Cardiac muscle cell (in vitro differentiated cells and primary cell): ENCODE measurements at places on chromosomes 5 and 9. TPM values are rescaled to one million over a fixed set of nuclear protein-coding genes. Genes with fewer than 3 reads are reported as not detected.
A peak's percentile ranks its signal among the peaks of the same experiment; 100 is the strongest.

DNA sequence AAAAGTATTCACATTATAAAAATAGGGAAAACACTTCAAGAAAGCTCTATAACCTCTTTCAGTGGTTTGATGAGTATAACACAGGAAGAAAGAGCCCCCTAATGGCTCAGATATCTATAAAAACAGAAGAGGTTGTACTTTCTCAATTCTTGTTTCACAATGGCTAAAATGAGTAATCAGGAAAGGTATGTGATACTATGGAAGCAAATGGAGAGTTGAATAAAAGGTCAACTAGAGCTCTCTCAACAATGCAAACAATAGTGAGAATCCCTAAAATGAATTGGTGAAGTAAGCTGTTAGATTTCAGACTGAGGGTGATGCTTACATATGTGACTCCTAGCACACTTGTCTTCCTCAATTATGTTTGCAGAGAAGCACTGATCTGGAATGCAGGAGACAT, 584.6 kb upstream of the CDH18 start:
- peak; percentile 89 for DNase-seq

DNA sequence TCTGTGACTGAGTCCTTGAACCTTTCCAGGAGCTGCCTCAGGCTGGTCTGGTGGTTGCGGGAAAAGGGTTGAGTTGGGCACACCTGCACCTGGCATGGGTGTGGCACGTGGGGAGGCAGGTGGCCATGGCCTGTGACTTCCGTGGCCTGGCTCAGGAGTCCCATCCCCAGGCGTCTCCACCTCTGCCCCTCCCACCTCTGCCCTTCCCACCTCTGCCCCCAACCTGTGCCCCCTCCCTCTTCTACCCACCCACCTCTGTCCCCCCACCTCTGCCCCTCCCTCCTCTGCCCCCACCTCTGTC, 1.9 kb upstream of the QRFP start:
- DNase-seq: no peak

GRCh38 chr5:28903643-28904042, 1865.3 kb upstream of the CDH9 start:
- no peak for DNase-seq

GRCh38 chr9:13902286-13903066, 411.5 kb downstream of the NFIB start:
- no peak for DNase-seq

DNA sequence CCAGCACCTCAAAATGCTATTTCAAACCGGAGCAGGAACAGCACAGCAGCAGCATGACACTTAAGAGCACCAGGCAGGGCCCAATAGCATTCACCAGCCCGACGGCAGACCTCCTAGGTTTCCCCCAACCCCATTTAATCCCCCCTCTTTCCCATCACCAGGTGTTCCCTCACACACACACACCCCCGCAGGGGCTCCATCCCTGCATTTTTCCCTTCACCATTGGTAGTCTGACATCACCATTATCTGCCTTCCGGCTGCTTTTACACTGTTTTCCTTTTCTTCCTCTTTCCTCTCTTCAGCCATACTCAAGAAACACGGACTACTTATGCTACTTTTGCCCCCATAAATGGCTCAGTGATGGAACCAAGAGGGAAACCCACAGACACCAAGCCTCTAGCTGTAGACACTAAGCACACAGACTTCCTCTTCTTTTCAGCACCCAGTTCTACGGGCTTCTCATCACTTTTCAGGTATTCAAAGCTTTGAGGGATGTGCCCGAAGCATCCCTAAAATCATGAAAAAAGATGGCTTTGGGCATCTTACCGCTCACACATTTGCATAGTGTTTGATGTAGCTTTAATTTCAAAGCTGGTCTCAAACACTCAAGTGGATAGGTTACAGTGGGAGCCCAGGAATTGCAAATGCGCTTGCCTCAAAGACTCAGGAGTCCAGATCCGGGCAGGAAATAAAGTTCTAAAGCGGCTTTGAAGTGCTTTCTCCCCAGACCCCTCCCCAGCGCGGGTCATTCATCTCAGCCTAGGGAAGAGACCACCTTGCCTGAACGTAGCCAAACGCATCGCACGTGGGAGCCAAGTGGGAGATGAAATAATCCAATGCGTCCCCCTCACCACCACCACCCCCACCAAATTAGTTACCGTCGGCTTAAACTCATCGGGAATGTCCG, 141.5 kb downstream of the TSSK1B start:
- peak; percentile 39 for DNase-seq

- DNase-seq: peak; percentile 61
Observed at GRCh38 chr9:68446836-68447235, 90.4 kb downstream of the PGM5 start.

DNA sequence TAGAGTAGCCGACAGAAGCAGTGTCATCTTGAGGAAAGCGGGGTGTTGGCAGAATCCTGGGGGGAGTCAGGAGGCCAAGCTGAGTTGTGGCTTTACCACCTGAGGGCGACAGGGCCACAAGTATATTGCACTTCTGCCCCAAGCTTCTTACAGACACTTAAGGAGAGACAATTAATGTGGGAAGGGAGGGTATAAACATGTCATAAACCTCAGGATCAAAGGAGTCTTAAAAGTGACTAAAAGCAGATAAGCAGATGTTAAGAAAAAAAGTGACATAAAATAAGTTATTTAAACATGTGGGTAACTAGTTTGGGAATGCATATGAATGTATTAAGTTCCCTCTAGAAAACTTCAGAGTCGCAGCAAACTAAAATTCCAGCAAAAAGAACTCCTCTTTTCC, 63.9 kb downstream of the ERAP1 start:
- DNase-seq: no peak

DNA sequence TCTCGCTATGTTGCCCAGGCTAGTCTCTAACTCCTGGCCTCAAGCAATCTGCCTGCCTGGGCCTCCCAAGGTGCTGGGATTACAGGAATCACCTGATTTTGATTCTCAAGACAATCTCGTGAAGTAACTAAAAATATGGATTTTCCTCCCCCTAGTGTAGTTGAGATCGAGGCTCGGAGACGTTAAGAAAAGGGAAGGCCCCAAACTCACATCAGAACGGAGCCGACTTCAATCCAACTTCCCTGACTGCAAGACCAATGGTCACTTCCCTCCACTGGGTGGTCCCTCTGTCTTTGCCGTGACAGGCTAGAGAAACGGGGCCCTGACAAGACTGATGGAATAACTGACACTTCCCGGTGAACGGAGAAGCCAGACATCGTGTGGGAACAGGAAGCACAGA, 28.3 kb downstream of the BARHL1 start:
- DNase-seq: no peak

- DNase-seq: peak; percentile 45
Observed at GRCh38 chr9:135077497-135078200, 9.8 kb upstream of the OLFM1 start.

DNA sequence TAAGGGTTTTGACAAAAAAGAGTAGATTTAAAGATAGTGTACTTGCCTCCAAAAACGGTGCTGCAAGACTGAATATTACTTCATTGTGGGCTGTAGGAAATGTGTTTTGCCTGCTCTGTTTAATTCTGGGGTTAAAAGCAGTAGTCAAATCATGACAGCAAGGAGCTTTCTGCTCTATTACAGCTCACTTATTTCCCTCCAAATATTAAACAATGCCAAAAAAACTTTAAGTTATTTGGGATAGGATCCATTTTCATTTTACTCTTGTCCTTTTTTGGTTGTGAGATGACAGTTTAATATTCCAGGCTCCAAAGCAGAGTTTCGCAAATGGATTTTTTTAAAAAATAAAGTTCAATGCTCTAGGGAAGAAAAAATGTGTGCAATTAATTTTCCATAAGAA, 340.4 kb upstream of the RGMB start:
- no peak for DNase-seq

DNA sequence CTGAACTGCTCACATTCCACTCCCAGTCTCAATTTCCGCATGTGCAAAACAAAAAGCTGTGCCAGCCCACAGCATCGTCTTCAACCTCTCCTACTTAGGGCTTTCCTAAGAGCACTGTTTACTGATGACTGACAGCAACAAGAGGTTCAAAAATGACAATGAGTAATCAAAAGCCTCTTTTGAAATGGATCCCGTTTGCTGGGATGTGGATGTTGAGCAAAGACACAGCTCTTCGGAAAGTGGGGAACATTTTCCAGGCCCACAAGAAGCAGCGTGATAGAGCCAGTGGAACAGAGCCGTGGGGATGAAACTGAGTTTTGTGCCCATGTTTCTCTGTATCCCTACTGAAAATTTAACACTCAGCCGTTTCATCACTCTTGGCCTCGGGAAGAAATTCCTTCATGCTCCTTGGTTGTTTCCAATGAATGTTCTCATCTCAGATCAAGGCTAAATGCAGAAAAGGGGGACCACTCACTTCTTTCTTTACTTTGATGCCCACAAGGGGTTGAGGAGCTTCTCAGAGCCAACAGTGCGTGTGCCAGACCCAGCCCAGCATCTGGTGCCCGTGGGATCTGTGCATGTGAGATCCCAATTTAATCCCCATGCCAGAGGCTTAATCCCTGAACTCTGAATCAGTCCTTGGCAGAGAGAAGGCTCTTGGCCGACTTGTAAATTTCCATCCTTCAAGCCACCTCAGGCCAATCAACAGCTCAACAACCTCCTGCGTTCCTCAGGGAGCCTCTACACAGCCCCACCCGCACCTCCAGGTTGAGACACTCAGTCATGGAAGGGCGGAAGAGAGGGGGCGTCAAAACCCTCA, 230.2 kb upstream of the DAPK1 start:
- no peak for DNase-seq

GRCh38 chr5:157689942-157690689, 18.8 kb downstream of the C5orf52 start:
- DNase-seq: peak; percentile 39

DNA sequence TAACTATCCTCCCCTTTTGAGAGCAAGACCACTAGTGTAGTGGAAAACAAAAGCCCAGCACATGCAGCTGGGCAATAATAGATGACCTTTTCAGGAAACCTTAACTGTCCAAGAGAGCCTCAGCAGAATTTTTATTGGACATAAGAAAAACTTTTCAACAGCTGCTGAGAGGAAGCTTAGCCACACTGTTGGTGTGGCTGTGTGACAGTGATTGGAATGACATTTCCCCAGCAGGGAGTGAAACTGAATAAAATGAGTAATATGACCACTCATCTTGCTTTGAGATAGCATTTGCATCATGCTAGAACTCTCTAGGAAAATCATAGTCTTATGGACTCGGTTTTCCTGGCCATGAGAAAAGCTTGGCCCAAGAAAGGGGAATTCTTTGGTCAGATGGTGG, 687.8 kb downstream of the SLCO4C1 start:
- no peak for DNase-seq

GRCh38 chr5:77645158-77645994, 6.9 kb upstream of the OTP start:
- DNase-seq: no peak

- no peak for DNase-seq
Observed at GRCh38 chr5:5799826-5800225, 377.3 kb downstream of the ICE1 start.

- no peak for DNase-seq
Observed at GRCh38 chr5:94782383-94782782, 163.9 kb downstream of the SLF1 start.

GRCh38 chr9:128819716-128820664, 1.7 kb downstream of the ENDOG start:
- DNase-seq: peak; percentile 81

DNA sequence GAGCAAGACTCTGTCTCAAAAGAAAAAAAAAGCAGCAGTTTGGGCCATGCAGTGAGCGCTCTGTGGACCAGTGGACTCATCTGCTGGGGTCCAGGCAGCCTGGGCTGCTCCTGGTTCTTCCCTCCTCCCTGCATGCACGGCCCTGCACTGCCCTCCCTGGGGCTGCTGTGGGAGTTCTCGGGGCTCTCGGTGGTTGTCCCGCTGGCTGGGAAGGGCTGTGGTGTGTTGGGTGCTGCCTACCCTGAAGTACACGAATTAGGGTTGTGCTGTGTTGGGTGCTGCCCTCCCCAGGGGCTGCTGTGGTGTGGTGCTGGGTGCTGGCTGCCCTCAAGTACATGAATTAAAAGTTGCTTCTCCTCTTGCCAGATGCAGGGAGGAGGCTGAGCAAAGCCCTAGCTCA, 18.3 kb upstream of the CLPTM1L start:
- no peak for DNase-seq

DNA sequence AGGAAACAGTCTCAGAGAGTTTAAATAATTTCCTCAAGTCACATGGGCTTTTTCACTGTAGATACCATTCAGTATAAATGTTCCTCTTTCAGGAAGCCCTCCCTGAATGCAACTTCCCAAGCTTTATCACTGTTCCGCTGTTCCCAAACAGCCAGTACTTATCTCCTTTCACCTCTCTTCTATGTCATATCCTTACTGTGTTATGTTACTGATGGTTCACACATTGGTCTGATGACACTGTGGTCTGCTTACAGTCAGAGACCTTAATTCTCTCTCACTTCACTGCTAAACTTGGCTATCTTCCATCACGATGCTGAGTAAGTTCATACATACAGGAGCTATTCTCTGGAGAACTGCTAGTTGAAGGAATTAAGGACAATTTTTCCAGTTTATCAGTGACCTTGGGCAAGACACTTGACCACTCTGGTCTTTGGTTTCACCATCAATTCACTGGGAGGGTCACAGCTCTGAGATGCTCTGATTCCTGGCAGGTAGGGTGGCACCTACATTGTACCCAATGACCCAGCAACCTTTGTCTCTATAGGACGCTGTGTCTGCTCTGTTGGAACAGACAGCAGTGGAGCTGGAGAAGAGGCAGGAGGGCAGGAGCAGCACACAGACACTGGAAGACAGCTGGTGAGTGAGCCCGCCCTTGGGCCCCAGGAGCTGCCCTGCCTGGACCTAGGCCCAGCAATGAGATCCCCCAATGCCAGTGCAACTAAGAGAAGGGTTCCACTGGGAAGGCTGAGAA, 42.1 kb upstream of the RARS1 start:
- no peak for DNase-seq

DNA sequence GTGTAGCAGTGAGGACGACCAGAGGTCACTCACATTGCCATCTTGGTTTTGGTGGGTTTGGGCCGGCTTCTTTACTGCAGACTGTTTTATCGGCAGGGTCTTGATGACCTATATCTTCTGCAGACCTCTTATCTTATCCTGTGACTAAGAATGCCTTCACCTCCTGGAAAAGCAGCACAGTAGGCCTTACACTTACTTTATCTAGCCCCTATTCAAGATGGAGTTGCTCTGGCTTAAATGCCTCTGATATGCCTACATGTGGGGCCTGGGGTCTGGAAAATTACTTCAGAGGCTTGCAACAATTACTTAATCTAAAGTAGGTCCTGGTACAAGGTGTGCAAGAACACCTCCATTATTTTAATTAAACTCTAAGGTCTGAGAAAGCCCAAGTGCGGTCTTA, 86.9 kb upstream of the IL12B start:
- DNase-seq: no peak

- DNase-seq: no peak
Observed at GRCh38 chr5:137603356-137603755, 104.2 kb upstream of the SPOCK1 start.

GRCh38 chr9:91415290-91415689, 8.3 kb downstream of the NFIL3 start:
- DNase-seq: no peak

GRCh38 chr5:83092619-83093018, 15.3 kb downstream of the XRCC4 start:
- DNase-seq: no peak

The BRD9 gene
- 23.5 and 36.9 TPM in 2 replicates for total RNA-seq

The RFX3 gene
- total RNA-seq: 6.6 and 9.9 TPM in 2 replicates

The CLIC3 gene
- total RNA-seq: not detected in 2 replicates

The BTNL8 gene
- total RNA-seq: not detected in 2 replicates

The CDKN2A gene
- total RNA-seq: 0.25 and 0.27 TPM in 2 replicates

The SLC1A3 gene
- total RNA-seq: 4.9 and 18.1 TPM in 2 replicates

The PSMB7 gene
- total RNA-seq: 160 and 216 TPM in 2 replicates

The AFF4 gene
- 52.7 and 83.6 TPM in 2 replicates for total RNA-seq

The SMIM33 gene
- total RNA-seq: not detected in 2 replicates

The PJA2 gene
- 58.2 and 71.8 TPM in 2 replicates for total RNA-seq

The MED7 gene
- 8.2 and 9.7 TPM in 2 replicates for total RNA-seq

The CCL21 gene
- total RNA-seq: 3.6 and 8.2 TPM in 2 replicates
